ENCODE measurements at places on chromosomes 2 and 18.

- DNase-seq = no peak
These were observed 28.1 kb downstream of the CAVIN2 start for GRCh38 chr2:191818725-191819350.

- DNase-seq = no peak
These were observed 96.4 kb downstream of the TCF4 start for GRCh38 chr18:55491616-55492015.

DNA sequence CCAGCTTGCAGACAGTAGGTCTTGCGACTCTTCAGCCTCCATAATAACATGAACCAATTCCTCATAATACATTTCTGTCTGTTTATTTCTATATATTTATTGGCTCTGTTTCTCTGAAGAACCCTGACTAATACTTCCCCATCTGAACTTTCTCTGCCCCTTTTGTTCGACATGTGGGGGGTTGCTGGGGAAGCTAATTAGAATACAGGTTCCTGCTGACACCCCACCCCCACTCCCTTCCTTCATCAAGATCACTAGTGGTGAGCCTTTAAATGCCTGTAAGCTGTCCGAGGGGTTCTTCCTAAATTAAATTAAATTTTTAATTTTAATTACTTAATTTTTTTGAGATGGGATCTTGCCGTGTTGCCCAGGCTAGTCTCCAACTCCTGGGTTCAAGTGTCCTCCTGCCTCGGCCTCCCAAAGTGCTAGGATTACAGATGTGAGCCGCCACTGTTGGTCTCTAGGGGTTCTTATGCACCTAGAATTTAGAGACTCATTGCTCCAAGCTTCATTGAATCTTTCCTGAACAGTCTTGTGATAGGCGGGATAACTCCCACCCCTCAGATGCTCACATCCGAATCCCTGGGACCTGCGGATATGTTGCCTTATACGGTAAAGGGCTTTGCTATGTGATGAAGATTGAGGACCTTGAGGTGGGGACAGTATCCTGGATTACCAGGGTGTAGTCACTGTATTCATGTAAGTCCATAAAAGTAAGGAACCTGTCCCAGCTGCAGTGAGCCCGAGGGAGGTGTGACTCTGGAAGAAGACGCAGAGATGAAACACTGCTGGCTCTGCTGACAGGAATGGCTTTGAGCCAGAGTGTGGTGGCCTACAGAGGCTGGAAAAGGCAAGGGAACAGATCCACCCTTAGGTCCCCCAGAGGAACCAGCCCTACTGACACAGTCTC is 26.2 kb downstream of the HPCAL1 start:
- no peak for DNase-seq

DNA sequence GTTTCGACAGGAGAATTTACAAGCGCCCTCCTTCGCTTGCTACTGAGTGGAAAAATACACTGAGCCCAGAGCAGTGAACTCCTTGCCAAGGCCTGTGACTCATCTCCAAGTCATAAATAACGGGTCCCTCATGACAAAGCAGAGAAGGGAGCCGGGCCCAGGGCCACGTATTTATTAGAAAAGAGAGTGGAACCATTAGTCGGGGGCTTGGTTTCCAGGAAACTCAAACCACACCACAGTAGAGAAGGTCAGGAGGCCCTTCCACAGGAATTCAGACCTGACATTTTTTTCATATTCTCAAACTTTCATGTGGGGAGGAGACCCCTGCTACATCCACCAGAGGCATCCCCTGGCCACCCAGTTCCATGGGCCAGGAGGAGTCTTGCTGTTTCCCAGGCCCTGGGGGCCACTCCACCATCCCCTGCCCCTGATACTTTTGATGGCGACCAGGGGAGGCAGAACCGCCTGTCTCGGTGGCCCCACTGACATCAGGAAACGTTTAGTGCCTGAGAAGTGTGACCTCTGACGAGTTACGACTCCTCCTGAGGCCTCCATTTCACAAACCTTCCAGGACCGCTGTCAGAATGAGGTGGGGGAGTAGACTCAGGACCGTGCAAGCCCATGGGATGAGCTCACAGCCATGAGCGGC is 289.7 kb downstream of the DYSF start:
- no peak for DNase-seq

DNA sequence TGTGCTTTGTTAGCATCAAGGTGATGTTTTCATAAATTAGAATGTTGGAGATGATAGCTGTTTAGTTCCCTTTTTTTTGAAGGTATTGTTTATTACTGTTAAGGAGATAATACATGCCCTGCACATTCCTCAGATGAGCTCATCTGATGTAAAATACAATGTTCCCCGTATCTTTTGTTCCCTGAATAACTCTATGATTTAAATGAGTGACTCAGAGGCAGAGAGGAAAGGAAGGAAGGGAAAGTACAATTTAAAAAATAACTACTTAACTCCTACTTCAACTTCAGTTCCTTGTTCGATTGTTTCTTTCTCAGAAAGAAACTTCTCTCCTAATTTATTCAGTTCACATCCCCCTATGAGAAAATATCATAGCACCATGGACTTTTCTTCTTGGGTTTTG is 208.7 kb downstream of the KCNE4 start:
- no peak for DNase-seq

- DNase-seq = no peak
These were observed 12.7 kb downstream of the CCNYL1 start for GRCh38 chr2:207724113-207724512.

- DNase-seq = no peak
These were observed 200.3 kb upstream of the SLC39A10 start for GRCh38 chr2:195456771-195457170.

DNA sequence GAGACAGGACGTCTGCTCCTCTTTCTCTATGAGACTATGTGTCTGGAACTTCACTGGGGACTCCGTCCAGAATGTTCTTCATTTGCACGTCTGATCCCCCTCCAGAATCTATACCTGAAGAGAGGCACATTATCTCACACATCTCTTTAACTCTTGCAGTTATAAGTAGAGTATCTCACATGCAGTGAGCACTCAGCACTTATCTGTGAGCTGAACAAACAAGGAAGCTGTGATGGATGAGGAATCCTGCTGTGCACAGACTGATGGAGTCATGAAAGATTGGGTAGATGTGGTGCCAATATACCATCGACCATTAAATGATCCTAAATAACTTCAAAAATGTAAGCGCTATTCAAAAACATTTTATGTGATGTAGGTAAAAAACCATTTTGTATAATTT is 888.3 kb upstream of the CELF4 start:
- no peak for DNase-seq

DNA sequence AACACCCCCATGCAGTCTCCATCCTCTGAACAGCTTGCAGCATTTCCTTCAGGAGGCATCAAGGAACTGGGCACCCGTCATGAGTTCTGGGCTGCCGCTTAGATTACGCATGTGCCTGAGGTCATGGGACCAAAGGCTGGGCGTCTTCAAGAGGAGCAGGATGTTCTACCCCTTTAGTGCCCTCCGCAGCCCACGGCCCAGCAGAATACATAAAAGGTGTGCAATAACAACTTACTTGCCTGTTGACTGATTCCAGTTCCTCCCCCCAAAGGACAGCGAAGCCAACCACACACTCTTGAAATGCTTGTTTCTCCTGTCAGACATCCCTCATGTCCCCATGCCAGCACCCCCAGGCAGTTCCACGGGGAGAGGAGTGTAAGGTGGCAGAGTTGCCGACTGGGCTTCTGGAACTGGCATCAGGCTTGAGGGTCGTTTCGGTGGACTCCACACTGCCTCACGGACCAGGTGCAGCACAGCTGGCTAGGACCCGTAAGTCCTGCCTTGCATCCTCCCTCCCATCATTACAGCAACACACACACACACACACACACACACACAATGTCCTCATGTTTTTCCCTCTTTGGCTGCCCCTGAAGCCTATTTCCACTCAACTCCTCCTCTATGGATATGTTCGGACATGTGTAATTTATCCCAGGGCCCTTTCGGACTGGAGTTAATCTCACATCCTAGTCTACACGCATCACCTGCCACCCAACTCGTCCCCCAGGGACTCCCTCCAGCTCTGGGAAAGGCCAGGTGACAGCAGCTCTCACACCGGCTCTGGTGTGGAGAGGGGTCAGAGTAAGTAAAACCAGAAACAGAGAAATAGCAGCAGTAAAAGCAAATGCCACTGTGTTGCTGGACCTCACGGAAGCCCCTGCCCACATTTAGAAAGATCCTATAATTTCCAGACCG is 200.7 kb downstream of the BCL11A start:
- no peak for DNase-seq

GRCh38 chr2:214504599-214505376 is 93.9 kb downstream of the VWC2L start:
- no peak for DNase-seq

GRCh38 chr2:82740527-82740926 is 1718.6 kb downstream of the SUCLG1 start:
- DNase-seq = no peak

- DNase-seq = no peak
These were observed 21.9 kb downstream of the CHMP3 start for GRCh38 chr2:86541334-86541733.

DNA sequence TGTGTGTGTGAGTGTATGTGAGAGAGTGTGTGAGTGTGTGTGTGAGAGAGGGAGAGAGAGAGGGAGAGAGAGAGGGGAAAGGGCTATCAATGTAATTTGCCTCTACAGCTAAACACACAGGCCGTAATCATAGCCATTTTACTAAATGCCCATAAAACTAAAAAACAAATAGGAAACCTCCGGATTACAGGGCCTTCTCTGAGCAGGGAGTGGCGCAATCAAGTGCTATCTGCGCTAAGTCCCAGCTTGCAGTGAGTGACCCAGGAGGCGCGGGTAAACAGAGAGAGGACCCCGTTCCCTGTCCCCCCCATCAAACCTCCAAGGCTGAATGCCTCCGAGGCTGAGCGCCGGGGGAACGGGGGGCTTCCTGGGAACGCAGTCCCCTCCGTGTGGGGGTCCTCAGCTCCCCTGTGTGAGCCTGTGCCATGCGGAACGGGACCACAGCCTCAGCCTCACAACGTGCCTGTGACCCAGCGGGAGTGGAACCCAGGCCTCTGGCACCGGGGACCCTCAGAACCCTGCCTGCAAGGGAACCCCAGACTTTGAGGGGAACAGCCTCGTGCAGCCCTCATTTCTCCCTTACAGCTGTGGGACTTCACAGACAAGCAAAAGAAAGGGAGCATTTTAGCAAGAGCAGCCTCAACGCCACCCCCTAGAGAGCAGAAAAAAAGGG is 54.7 kb upstream of the ID2 start:
- no peak for DNase-seq

- no peak for DNase-seq
These were observed 11.7 kb downstream of the PSTPIP2 start for GRCh38 chr18:46060359-46060841.

DNA sequence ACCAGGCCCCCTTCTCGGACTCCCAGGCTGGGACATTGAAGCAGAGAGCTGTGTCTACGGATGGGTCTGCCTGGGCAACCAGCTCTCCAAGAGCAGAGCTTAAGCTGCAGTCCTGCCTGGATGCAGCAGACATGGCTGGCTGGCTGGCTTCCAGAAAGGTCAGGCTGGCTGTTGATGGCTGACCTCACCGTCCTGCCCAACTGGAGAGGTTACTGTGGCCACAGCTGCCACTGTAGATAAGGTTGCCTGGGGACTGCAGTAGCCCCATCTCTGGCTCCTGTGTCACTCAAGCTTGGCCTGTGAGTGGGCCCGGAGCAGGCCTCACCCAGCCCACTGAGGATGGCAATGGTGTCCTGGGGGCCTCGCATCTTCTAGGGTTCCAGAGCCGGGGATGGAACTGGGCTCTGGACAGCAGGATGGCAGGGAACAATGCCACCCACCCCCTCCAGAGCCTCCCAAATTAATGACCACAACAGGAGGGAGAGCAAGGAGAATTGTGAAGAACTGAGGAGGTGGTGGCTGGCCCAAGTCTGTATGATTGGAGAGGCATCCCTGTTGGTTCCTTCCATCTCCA is 37.0 kb upstream of the FOSL2 start:
- DNase-seq = no peak

DNA sequence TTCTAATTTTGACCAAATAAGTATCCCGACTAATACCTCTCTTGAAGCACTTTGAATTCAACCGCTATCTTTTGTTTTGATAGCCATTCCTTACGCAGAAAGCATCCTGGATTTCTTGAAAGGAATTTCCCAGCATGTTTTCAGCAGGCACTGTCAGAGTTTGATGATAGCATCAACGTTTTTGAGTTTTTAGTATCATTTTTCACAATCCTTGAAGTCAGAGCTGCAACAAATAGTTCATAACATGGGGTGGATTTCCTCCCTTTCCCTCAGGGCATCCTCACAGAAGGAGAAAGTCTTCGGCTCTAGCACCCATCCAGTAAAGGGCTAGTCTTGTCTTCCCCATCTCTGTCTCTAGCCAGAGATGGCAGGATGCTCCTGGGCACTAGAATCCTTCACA is 46.2 kb downstream of the ANKRD44 start:
- DNase-seq = no peak

GRCh38 chr2:129388870-129389269 is 590.6 kb upstream of the RAB6C start:
- no peak for DNase-seq

- no peak for DNase-seq
These were observed 61.1 kb upstream of the TNP1 start for GRCh38 chr2:216920937-216921456.

DNA sequence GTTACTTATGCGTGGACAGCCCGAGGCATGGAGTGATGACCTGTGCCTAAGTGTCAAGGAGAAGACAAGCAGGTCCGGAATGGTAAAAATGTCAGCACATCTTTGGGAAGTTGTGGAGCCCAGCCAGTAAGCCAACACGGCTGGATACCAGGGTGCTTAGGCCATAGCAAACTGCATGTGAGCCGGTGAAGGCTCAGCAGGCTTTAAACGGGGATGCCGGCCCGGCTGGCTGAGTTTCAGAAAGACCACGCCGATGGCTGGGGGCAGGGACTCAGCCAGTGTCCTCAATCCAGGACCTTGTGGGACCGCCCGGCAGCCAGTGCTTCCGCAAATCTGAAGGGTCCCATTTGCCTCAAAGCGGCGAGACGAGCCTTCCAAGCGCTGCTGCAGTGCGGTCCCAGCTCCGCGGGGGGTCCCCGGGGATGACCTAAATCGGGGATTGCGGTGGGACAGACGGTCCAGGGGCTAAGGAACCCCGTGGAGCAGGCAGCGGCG is 946 bp upstream of the AGAP1 start:
- no peak for DNase-seq

DNA sequence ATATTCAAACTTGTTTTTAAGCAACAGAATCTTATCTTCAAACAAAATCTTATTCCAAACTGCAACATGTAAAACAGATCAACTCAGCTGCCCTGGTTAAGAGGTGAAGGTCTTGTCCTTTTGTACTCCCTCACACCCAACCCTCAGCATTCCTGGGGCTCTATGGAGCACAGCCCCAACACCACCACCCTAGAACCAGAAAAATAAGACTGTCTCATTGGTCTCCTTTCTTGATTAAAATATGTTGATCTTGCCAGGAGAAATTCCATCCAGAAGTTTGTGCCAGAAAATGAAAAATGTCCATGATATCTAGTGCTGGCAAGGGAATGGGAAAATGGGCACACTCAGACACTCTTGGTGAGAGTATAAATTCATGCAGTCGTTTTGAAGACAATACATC is 62.1 kb upstream of the TMEM17 start:
- DNase-seq = no peak
